ENCODE measurements at places on chromosomes 2 and 18. TPM values are rescaled to one million over a fixed set of nuclear protein-coding genes. Genes with fewer than 3 reads are reported as not detected.

GRCh38 chr2:175981551-175981950, 20.5 kb downstream of the LNPK start:
- DNase-seq, result no peak

GRCh38 chr18:9992300-9992972, 78.6 kb downstream of the VAPA start:
- no peak for DNase-seq

DNA sequence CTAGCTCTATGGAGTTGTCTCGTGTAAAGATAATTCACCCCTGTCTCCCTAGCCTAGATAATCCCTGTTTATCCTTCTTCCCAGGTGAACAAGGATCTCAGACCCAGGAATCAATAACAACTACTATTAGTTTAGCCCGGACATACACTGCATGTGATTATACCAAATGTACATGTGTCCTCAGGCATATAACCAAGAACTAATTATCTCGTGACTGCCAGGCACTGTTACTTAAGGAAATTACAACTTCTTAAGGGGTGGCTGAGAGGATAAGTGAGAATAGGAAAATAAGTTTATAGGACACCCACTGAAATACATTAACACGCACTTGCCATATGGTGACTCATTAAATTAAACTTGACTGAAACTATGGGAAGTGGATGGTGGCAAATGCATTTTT, 126.6 kb downstream of the CNTNAP5 start:
- no peak for DNase-seq

DNA sequence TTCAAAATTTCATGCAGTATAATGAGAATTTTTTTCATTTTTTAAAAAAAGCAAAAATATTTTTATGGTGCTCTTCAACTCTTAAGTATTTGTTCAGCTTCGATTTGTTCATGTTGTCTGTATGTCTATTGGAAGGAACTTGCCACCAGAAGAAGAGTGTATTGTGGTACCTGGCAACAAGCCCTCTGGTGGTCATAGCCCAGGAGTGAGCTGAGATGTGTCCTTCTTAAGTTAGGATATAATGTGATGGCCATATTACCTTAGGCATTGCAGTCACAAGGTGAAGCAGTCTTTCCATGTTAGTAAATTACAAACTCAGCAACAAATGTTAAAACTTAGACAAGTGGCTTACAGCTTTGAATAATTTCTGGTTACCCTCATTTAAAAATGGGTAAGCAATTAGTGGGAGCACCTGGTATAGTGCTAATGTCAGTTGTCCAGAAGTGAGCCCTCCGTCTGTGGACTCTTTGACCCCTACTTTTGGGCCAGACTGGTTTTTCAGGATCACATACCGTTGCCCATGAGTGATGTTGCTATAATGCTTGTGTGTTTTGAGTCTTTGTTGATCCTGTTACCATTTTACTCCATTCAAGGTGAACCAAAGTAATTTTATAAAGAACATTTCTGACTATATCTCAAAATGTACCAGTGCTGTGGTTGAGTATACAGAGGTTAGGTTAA, 57.4 kb downstream of the MYO1B start:
- no peak for DNase-seq

DNA sequence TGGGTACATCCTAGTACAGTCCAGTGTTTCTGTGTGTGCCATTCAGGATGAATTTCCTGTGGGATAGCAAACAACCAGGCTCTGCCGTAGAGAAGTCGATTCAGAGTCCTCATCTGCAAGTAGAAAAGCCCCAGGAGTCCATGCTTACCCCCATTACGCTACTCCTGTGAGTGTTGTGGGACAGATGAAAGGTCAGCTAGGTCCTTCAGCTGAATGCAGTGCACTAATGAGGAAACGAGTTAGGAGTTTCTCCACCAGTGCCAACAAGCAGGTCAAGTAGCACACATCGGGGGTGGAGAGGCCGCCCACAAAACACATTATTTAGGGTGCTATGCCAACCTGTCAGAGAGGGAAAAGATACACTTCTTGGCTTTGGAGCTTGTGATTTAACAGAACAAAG, 2.5 kb upstream of the GPR39 start:
- no peak for DNase-seq

DNA sequence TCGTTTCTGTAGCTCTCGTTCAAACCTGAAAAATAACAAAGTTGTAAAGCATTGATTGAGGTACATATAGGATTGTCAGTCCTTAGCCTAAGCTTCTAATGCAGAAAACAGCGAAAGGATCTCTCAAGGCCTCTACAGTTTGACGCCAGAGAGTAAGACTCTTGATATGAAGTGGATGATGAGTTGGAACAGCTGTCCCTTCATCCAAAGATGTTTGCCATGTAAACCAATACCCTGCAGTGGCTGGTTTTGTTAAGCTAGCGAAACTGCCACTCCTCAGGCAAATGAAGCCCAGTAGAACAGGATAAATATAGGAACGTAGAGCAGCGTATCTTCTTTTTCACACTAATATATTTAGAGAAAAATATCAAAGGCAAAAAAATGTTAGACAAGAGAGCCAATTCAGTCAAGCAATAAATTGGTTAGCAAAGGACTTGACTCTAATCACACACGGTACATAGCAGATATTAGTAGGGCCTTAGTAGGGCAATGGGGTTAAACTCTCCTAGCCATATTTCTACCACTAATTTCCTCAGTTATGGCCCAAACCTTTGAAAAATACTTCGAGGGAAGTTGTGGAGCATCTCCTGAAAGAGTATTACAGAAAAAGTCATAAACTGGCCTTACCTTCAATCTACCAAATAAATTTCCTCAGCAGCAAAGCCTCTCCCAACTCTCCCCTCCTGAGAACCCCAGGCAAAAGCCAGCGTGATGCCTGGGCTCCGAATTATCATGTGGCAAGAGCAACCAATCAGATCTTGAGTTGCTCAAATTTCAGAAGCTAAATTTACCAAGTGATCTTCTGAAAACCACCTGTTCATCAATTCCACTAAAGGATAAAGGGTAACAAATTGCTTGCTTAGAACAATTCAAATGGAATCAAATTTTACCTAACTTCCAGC, at the start of gene NEB:
NEB (minus strand) TSS at position 706 of the 902 bp plus-strand sequence. CDS start 1,320 bp downstream, outside the sequence.
- DNase-seq, result no peak

DNA sequence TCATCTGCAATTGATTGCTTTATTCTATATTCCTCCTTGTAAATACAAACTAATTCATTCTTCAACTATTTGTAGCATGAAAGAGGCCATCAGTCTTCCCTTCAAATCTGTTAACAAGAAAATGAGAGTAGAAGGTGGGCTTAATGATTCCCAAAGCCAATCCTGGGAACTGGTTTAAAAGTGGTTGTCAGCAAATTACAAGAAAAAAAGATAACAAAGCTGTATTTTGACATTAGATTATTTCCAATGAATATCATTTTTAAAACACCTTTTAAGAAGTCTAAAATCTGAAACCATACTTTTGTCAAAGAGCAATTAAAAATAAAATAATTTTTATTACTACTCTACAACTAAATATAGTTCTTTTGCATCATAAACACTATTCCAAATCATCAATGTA, 139.2 kb downstream of the DYM start:
- DNase-seq, result no peak

- DNase-seq, result no peak
Observed at GRCh38 chr18:74146756-74147155, 878 bp downstream of the FBXO15 start.

DNA sequence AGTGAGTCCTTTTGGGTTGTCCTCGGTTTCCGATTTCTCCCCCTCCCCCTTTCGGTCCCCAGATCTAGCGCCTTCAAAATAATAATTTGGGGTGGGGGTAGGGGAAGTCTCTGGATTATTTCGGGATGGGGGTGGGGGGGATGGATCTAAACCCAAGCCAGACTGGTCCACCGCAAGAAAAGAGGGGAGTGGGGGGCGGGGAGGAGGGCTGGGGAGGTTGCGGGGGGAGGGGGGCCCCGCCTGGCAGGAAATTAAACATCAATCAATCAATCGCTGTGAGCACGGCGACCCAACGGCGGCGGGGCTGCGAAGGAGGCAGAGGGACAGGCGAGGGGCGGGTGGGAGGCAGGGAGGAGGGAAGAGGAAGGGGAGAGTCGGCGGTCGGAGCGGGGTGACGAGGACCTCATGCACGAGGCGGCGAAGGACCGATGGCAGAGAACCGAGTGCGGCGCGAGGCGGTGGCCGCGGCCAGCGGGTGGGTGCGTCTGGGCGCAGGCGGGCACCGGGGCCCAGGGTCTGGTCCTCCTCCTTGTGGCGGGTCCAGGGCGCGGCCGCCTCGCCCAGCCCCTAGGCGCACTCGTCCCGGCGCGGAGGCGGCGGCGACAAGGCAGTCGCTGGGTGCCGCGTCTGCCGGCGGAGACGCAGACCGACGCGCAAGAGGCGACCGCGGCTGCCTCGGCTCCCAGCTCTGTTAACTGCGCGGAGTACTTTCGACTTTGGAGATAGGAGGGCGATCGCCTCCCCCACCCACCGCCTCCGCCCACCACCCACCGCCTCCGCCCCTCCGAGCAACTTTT, 468 bp upstream of the SATB2 start:
- peak; percentile 23 for DNase-seq

DNA sequence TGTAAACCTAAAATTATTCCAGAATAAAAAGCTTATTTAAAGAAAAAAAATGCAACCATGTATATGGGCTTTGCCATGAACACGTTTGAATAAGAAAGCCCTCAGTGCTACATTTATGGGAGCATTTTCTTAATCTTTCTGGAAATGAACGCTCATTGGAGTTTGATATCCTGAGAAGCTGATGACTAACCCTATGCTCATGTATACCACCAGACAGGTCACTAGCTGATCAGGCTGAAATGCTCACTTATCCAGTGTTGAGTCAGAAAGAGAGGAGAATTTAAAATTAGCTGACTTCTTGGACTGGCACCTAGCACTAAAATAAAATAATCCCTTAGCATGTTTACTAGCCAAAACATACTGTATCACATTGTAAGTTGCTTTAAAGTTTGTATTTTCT, 254.9 kb upstream of the SIX3 start:
- no peak for DNase-seq

DNA sequence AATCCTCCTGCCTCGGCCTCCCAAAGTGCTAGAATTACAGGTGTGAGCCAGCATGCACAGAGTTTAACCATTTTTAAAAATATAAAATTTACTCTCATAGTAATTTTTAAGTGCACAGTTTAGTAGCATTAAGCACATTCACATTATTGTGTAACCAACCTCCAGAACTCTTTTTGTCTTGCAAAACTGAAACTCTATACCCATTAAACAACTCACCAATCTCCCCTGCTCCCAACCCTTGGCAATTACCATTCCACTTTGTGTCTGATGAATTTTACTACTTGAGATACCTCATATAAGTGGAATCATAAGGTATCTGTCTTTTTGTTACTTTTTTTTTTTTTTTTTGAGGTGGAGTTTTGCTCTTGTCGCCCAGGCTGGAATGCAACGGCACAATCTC, 112.5 kb downstream of the BMPR2 start:
- no peak for DNase-seq

- DNase-seq, result no peak
Observed at GRCh38 chr18:41372046-41372665, 582.9 kb upstream of the PIK3C3 start.

- DNase-seq, result no peak
Observed at GRCh38 chr2:189328848-189329245, 112.4 kb upstream of the WDR75 start.

DNA sequence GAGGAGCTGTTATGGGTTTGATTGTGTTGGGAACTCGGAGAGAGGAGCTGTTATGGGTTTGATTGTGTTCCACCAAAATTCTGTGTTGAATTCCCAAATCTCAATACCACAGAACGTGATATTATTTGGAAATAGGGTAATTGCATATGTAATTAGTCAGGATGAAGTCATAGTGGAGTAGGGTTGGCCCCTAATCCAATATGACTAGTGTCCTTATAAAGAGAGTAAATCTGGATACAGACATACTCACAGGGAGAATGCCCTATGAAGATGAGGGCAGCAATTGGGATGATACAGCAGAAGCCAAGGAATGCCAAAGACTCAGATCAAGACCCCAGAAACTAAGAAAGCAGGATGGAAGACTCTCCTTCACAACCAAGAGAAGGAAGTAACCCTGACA, 1023.2 kb upstream of the ZEB2 start:
- DNase-seq, result no peak

GRCh38 chr18:12246849-12247808, 7.0 kb upstream of the CIDEA start:
- DNase-seq, result no peak

GRCh38 chr2:9208875-9209274, 2.3 kb downstream of the ASAP2 start:
- DNase-seq, result no peak

GRCh38 chr2:134386310-134386709, 132.4 kb downstream of the MGAT5 start:
- DNase-seq, result no peak

- no peak for DNase-seq
Observed at GRCh38 chr2:43027097-43027873, 199.1 kb downstream of the ZFP36L2 start.

DNA sequence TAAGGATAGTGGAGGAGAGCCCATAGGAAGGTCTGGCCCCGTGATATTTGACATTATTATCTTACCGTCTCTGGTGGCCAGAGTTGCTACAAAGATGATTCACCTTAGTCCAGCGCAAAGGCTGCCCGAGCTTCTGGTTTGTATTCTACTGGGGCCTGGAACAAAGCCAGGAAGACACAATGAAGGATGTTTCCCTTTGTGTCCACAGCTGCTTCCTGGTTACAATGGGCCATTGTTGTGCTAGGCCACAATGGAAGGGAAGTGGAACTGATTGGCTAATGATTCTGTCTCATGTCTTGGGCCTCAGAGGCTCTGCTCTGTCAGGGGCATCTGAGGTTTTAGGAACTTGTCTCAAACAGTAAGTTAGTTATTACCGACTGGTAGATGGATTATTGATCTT, 132.2 kb downstream of the TDRD15 start:
- DNase-seq, result no peak

GRCh38 chr2:152594022-152594766, 123.1 kb downstream of the PRPF40A start:
- DNase-seq, result no peak

DNA sequence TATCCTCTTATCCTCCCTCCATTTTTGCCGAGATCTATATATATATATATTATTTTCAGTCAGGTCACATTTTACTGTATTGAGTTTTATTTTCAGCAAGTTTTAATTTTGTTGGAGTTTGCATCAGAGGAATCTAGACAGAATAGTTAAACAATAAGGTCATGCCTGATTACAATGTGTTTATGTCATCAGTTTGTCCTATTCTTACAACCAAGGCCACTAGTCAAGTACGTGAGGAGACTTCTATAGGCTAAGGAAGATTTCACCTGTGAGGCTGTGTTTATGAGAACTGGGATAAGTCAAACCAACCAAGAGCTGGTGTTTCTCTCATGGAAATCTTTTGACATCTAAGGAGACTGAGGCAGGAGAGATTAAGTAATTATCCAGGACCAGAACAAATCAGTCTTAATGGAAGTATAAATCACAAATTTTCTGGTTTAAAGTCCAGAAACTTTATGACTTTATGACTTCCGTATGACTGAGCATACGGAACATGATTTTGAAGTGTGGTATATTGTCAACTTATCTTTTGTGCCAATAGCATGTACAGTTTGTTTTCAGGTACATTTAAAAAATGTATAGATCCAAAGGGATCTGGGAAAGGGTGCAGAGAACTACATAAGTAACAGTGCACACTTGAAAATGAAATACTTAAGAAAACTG, 100.0 kb upstream of the DTNA start:
- no peak for DNase-seq

Gene FNDC4
- total RNA-seq, result 4.7 TPM

Gene PDE1A
- 5.3 TPM for total RNA-seq

Gene LYPD6
- 0.10 TPM for total RNA-seq

Gene IKZF2
- 6.2 TPM for total RNA-seq

Gene SLC9A2
- total RNA-seq, result 0.16 TPM

Gene OBSL1
- 149 TPM for total RNA-seq

Gene GREB1
- 11.5 TPM for total RNA-seq

Gene SPC25
- total RNA-seq, result not detected

Gene DSG4
- total RNA-seq, result not detected

Gene OSR1
- total RNA-seq, result 5.5 TPM

Gene SLC1A4
- 8.0 TPM for total RNA-seq

Gene NAT8
- not detected for total RNA-seq

Gene C18orf54
- 1.0 TPM for total RNA-seq

Measured in heart left ventricle (tissue), 16 donors.